ENCODE measurements at places on chromosomes 2 and 18.

- DNase-seq = peak; percentile 49
Measured at GRCh38 chr2:219571311-219572236, at the start of gene OBSL1. Gene OBSL1, minus strand, starts transcription at chr2:219571539. Its CDS starts 307 bp downstream, at chr2:219571232.

- DNase-seq = no peak
Measured at GRCh38 chr2:30305235-30305634, 73.9 kb downstream of the LBH start.

DNA sequence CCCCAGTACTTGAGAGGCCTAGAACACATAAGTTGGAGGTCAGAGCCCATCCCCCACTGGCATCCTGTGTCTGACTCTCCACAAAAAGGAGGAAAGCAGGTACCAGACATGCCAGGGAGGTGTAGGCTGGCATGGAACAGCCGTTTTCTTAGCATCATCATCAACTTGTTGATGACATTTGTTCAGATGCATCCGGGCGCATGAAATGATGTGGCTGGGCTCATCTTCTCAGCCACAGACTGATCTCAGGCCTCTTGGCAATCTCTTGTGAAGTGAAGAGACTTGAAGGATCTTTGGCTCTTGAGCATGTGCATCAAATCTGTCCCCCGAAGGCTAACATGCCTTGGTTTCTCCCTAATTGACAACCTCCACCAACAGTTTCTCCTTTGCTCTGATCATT is 243.3 kb downstream of the TSN start:
- no peak for DNase-seq

DNA sequence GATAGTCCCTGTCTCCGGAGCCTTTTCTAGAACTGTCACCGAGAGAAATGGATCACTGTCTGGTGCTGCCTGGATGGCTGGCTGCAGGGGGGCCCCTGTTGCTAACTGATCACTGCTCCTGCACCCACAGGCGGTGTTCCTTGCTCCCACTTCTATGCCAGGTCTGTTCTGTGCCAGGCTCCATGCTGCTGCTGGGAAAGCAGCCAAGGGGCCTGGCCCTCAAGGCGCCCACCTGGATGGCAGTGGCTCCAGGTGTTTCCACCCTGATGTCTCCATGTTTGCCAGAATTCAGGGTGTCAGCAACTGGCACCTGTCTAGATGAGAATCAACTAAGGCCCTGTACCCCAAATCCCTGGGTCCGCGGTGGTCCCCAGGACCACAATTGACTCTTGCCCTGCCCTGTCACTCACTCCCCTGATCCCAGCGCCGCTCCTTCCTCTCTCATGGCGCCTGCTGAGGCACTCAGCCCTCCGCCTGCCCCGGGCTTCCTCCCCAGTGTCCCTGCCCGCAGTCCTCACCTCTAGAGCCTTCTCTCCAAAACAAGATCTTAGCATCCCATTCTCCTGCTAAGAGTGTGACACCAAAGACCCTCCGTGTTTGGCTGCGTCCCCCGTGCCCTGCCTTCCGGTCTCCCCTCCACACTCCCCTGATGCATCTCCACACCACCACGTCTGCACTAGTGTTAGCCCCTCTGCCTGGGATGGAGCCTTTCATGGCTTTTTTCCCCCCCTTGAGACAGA is 72.5 kb upstream of the OTOF start:
- no peak for DNase-seq

DNA sequence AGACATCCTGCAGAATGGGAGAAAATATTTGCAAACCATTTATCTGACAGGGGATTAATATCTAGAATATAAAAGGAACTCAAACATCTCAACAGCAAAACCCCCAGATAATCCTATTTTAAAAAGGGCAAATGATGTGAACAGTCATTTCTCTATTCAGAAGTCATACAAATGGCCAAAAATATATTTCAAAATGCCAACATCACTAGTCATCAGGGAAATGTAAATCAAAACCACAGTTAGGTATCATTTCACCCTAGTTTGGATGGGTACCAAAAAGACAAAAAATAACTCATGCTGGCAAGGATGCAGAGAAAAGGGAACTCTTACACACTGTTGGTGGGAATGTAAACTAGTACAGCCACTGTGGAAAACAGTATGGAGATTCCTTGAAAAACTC is 70.0 kb downstream of the TBR1 start:
- DNase-seq = no peak
